Regular cardiac myocyte (primary cell): ENCODE measurements at places on chromosomes 1 and 21. TPM values are rescaled to one million over a fixed set of nuclear protein-coding genes. Genes with fewer than 3 reads are reported as not detected.

INSRR gene
- under 0.01 TPM in 1 of 2 replicates, not detected in the other for total RNA-seq

PROK1 gene
- total RNA-seq: not detected in 2 replicates

CHI3L1 gene
- total RNA-seq: 0.19 and 5.4 TPM in 2 replicates

TMEM240 gene
- 1.5 and 3.7 TPM in 2 replicates for total RNA-seq

CD5L gene
- not detected in 2 replicates for total RNA-seq

AMY1B gene
- total RNA-seq: not detected in 2 replicates

HAO2 gene
- not detected in 2 replicates for total RNA-seq

CADM3 gene
- 0.28 TPM in 1 of 2 replicates, not detected in the other for total RNA-seq

COL9A2 gene
- total RNA-seq: 0.38 and 1.4 TPM in 2 replicates

AIRE gene
- 0.28 TPM in 1 of 2 replicates, not detected in the other for total RNA-seq

EVA1C gene
- 16.5 and 21.1 TPM in 2 replicates for total RNA-seq

CYP4A22 gene
- total RNA-seq: not detected in 2 replicates

KHDC4 gene
- 24.3 and 26.5 TPM in 2 replicates for total RNA-seq

LINGO4 gene
- total RNA-seq: not detected in 2 replicates

PRPF38A gene
- 9.9 and 15.0 TPM in 2 replicates for total RNA-seq

ZNF593OS gene
- total RNA-seq: 0.28 TPM in 1 of 2 replicates, not detected in the other

CDA gene
- 0.85 TPM in 1 of 2 replicates, not detected in the other for total RNA-seq

UBE2U gene
- total RNA-seq: not detected in 2 replicates

LENEP gene
- total RNA-seq: 0.56 TPM in 1 of 2 replicates, not detected in the other

CDK18 gene
- total RNA-seq: 0.58 and 3.4 TPM in 2 replicates

SMCP gene
- not detected in 2 replicates for total RNA-seq

S100A2 gene
- total RNA-seq: 0.85 and 2.5 TPM in 2 replicates

PADI2 gene
- total RNA-seq: 0.19 and 0.56 TPM in 2 replicates

PLK3 gene
- total RNA-seq: 28.5 and 36.2 TPM in 2 replicates

PRKCZ gene
- 3.3 and 3.7 TPM in 2 replicates for total RNA-seq

FAAH gene
- 2.0 and 3.5 TPM in 2 replicates for total RNA-seq
